Gastroesophageal sphincter (tissue), 4 donors: ENCODE measurements at places on chromosomes 3 and 15. TPM values are rescaled to one million over a fixed set of nuclear protein-coding genes. Genes with fewer than 3 reads are reported as not detected.

The NR2E3 gene
- not detected for total RNA-seq

The MINAR1 gene
- 0.30 TPM for total RNA-seq

The FBXL22 gene
- total RNA-seq = 16.1 TPM

The PLA2G4E gene
- total RNA-seq = 0.67 TPM

The DYNLT2B gene
- total RNA-seq = 11.1 TPM

The RARRES1 gene
- total RNA-seq = 60.8 TPM

The CAPN3 gene
- total RNA-seq = 5.3 TPM

The HGD gene
- total RNA-seq = not detected

The RGMA gene
- total RNA-seq = 307 TPM

The PLXND1 gene
- 77.9 TPM for total RNA-seq

The USP8 gene
- 57.4 TPM for total RNA-seq

The MYO5C gene
- 2.6 TPM for total RNA-seq

The LRRN1 gene
- total RNA-seq = 0.40 TPM
